AG10803 (cell line): ENCODE measurements at places on chromosomes 12 and 14.

DNA sequence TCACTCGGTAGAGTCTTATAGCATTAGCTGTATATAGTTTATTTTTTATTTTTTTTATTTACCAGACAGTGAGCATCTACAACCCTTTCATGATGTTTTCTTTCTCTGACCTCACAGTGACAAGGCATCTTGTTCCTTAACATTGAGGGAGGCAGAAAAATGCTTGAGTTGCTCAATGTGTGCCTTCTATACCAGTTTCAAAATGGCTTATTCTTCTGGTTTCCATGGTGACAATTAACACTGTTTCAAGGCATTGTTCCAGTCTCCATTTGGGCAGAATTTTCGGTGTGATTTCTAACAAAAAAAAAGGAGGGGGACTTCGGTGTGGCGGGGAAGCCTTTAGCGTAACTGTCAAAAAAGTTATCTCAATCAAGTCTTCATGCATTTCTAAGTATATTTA lies 209.7 kb upstream of the NPAS3 start:
- DNase-seq, result no peak

GRCh38 chr14:61179796-61180398 lies 101.2 kb downstream of the TMEM30B start:
- DNase-seq, result peak; percentile 56

GRCh38 chr12:466039-466438 lies 6.3 kb downstream of the B4GALNT3 start:
- no peak for DNase-seq

- DNase-seq, result peak; percentile 58
These were observed 11.2 kb upstream of the MAP1LC3B2 start for GRCh38 chr12:116547955-116548501.

- no peak for DNase-seq
These were observed 19.6 kb downstream of the HCFC2 start for GRCh38 chr12:104083769-104084475.

DNA sequence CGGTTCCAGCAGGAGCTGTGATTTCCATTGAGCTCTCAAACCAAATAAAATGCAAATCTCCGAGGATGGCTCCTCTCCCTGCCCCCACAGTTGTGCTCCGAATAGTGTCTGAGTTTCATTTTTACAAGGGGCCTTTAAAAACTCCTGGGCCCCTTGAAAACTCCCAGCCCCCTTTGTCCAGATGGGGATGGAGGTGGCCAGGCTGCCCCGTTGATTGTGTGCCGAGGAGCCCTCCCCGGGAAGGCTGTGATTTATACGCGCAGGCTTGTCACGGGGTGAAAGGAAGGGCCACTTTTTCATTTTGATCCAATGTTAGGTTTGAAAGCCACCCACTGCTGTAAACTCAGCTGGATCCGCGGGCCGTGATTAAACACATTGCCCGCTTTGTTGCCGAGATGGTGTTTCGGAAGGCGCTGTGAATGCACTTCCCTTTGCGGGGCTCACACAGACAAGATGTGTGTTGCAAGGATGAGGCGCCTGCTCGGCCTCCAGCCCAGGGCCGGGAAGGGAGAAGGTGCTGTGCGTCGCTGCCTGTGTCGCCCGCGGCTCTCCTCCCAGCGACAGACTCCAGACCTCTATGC lies 98.8 kb downstream of the TMEM132C start:
- DNase-seq, result no peak

GRCh38 chr12:26723379-26724308 lies 109.3 kb downstream of the ITPR2 start:
- DNase-seq, result peak; percentile 58

DNA sequence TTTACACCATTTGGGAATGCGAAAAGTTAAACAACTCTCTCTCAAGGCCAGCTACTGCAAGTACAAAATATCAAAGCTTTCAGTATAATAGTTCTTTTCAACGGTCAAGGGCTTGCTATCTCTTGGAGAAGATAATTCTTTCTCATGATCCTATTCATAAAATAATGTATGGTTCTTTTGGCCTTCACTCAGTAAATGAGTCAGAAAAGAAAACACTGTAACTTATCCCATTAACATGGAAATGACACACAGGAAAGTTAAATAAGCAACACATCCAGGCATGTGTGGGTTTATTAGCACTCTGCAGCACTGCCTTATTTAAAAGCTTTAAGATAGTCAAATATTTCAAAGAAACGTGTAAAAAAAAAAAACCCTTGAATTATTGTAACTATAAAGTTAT lies 36.9 kb downstream of the ZFC3H1 start:
- DNase-seq, result no peak

DNA sequence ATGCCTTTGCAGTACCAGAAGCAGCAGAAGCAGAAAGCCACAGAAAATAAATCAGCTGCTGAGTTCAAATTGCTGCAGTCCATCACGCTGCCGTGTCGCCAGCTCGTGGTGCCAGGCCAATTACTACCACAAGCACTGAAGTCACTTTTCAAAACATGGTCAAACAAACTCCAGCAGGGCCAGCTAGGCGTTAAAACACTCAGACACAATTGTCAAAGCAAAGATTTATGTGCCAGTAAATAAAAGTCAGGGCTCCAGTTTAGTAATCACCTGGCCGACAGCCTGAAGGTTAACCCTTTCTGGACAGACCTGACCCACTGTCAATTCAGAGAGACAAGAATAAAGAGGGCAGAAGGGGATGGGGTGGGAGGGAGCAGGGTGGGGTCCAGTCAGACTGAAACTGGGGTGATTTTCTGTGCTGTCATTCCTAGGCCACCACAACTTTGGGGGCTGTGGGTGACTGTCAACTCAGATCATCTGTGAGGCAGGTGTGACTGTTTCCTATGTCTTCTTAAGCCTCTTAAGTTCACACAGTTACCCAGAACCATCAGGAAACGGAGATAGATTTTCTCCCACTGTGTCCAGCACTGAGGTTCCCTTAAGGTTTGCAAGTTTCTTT lies 109.8 kb upstream of the FUT8 start:
- DNase-seq, result peak; percentile 48

DNA sequence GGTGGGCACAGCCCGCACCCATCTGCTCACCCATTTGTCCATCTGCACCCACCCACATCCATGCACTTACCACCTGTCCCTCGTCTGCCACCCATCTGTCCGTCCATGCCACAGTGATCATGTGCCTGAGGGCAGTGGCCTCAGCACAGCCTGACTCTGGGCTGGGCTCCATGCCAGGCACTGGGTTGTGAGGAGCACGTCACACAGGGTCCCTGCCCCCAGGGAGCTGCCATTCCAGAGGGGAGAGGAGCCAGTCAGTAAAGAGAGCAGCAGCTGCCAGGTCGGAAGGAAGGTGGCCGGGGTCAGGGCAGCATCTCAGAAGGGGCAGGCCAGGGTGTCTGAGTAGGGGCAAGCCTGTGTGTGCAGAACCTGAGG lies 43.6 kb downstream of the FBRSL1 start:
- DNase-seq, result no peak

DNA sequence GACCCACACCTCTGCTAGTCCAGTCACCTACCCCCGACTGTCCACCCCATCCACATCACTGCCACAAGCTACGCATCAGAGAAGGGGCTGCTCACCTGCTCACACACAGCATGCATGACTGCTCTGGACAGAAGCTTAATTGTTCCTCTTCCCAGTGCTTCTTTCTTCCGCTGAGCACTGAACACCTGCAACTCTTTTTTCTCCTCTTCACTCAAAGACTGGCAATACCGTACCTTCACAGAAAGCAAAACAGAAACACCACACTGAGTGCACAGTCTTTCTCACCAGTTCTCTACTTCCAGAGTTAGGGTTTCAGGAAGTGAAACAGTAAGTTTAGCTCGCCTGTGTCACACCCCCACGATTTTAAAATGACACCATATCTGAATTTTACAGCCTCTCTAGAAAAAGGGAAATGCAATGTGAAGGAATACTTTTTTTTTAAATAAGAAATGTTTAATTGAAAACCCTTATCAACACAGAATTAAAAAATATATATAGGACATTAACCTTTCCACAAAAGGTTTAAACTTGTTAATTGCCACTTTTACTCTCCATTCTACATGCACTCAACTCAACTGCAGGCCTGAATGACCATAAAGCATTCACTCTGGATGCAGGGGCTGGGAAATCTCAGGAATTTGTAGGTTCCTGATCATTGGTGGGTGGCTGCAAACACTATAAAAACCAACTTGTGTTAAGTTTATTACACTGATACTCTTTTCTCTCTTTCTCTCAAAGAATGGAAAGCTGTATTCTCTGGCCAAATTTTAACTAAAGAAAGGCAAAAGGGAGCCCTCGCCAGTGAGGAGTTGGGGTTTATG lies 120.0 kb downstream of the PRICKLE1 start:
- no peak for DNase-seq

- DNase-seq, result no peak
These were observed 122.2 kb upstream of the NCOR2 start for GRCh38 chr12:124689631-124690030.

- DNase-seq, result no peak
These were observed 4.7 kb upstream of the LHX5 start for GRCh38 chr12:113476176-113476986.

GRCh38 chr14:71142375-71143038 lies 235.2 kb downstream of the PCNX1 start:
- DNase-seq, result peak; percentile 99

GRCh38 chr12:51424094-51424661 lies 453 bp upstream of the SLC4A8 start:
- no peak for DNase-seq

DNA sequence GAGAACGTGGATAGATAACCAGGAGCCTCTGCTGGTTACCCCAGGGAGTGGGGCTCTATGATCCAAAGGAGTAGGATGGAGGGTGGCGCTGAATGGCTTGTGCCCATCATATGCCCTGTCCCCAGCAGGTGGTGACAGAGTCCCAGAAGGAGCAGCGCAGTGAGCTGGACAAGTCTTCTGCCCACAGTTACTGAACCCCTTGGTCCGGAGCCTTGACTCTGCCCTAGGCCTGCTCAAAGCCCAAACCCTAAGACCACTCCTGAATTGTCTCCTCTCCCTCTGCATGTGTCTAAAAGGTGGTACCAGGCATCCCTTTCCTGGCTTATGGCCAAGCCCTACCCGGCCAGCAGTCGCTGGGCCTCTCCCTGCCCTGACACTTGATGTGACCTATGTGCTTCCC lies 3.2 kb downstream of the PRPH start:
- DNase-seq, result no peak

DNA sequence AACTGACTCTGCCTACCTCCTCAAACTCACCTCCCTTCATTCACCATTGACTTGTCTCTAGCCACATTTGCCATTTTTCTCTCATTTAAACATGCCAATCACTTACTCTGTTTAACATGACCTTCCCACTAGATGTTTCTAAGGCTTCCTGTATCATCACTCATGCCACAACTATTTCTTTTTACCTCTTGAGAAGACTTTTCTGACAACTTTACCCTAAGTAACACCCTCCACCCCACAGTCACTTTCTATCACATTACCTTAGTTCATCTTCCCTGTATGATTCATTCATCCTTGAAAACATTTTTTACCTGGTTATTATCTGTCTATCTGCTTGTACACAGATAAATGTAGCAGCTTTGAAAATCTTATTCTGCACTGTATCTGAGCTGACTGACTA lies 19.4 kb downstream of the PLCZ1 start:
- DNase-seq, result no peak

- peak; percentile 58 for DNase-seq
These were observed 18.9 kb downstream of the DYRK2 start for GRCh38 chr12:67667276-67668073.

GRCh38 chr12:3593906-3594483 lies 103.0 kb downstream of the PRMT8 start:
- no peak for DNase-seq

DNA sequence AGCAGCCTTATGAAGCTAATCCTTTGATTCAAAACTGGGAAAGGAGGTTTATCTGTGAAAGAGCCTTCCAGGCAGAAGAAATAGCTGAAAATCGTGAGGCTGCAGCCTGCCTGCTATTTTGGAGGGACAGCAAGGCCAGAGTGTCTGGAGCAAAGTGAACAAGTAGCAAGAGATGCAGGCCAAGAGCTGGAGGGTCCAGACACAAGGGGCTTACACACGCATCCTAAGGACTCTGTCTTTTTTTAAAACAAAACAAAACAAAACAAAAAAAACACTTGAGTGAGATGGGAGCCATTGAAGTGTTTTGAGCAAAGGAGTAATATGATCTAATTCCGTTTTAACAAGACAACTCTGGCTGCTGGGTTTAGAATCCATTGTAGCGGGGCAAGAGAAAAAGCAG lies 76.4 kb upstream of the BCAT1 start:
- no peak for DNase-seq

- peak; percentile 34 for DNase-seq
These were observed 325.1 kb downstream of the AEBP2 start for GRCh38 chr12:19764408-19764807.

DNA sequence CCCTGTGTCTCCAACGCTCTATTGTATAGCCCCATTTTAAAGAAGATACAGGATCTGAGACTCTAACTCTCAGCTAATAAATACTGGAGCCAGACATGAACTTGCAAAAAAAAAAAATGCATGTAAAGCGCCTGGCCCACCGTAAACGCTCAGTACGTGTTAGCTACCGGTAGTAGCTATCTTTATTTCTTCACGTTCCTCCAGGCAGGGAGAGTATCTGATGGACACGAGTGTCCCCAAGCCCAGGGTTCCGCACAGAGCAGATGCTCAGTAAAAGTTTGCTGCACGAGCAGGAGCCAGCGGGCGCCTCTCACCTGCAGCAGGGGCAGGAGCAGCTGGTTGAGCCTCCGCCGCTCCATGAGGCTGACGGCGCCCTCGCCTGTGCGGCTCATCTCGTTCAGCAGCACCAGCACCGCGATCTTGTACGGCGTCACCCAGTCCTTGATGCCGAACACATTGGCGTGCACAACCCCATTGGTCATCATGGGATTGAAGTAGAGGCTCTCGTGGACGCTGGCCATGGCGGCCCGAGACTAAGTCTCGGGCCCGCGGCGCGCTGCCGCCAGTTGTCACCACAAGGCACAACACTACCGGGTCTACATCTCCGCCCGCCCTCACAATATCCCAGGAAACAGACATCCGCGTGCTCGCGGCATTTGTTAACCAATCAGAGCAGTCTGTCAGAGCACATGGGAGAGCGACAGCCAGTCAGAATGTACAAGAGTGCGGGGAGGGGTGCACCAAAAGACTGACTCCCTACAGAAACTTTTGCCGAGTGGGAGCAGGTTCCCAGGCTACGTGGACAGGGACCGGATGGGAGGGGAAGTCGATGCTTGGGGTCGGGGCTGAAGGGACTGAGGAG lies at the start of gene ANAPC5:
ANAPC5 (minus strand) TSS at position 592 of the 862 bp plus-strand sequence; CDS start at position 521, 71 bp downstream.
- peak; percentile 99 for DNase-seq

- peak; percentile 74 for DNase-seq
These were observed 95.2 kb upstream of the PCED1B start for GRCh38 chr12:46983959-46984841.

DNA sequence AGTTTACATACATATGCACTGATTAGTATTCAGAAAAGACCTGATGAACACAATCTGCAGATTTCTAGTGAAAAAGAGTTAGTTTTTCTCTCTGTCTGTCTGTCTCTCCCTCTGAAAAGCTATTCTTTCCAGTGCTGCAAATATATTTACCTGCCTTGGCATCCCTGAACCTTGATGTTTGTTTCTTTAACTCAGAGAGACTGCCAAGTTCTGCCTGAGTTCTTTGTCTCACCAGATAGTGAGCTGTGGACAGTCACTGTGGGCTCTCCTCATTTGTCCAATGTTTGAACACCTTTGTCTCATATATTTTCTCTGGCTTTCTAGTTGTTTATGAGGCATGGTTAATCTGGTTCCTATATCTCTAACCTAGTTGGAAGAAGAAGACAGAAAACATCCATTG lies 250.4 kb downstream of the SOX5 start:
- DNase-seq, result no peak

GRCh38 chr12:52277486-52278245 lies 3.2 kb downstream of the KRT86 start:
- no peak for DNase-seq
